Astrocyte (in vitro differentiated cells and primary cell): ENCODE measurements at places on chromosomes 4 and X. TPM values are rescaled to one million over a fixed set of nuclear protein-coding genes. Genes with fewer than 3 reads are reported as not detected.

SPANXA1 gene
- total RNA-seq: not detected in 2 replicates

MAGEE2 gene
- total RNA-seq: not detected in 2 replicates

GRCh38 chr4:158964114-158964727, 138.7 kb upstream of the RAPGEF2 start:
- H3K4me1 ChIP-seq: no peaks in the 10 kb centered on the region
- no peak overlapping the region for H3K4me3 ChIP-seq
- H3K27me3 ChIP-seq: no peaks in the 10 kb centered on the region
- H3K36me3 ChIP-seq: no peaks in the 10 kb centered on the region
- H3K27ac ChIP-seq: no peak overlapping the region
- no peak for DNase-seq

- no peak overlapping the region for H3K27ac ChIP-seq
- H3K4me3 ChIP-seq: no peak overlapping the region
- H3K4me1 ChIP-seq: no peaks in the 10 kb centered on the region
These were observed 119.8 kb downstream of the AMELX start for GRCh38 chrX:11412715-11413623.

GRCh38 chr4:109462297-109462696, 28.7 kb downstream of the SEC24B start:
- no peak for DNase-seq
- no peaks in the 10 kb centered on the region for H3K4me1 ChIP-seq
- H3K27ac ChIP-seq: no peak overlapping the region
- peaks cover 30% of the 10 kb centered on the region for H3K36me3 ChIP-seq
